ENCODE measurements at places on chromosomes 11 and 22. TPM values are rescaled to one million over a fixed set of nuclear protein-coding genes. Genes with fewer than 3 reads are reported as not detected.

- no peak overlapping the region for H3K27ac ChIP-seq
- no peaks in the 10 kb centered on the region for H3K27me3 ChIP-seq
- DNase-seq, result no peak
- no peaks in the 10 kb centered on the region for H3K4me1 ChIP-seq
Observed at GRCh38 chr11:133712051-133712560, 133.2 kb downstream of the SPATA19 start.

GRCh38 chr11:88169881-88170280, 5.4 kb downstream of the RAB38 start:
- H3K4me3 ChIP-seq, result no peak overlapping the region
- H3K4me1 ChIP-seq, result no peaks in the 10 kb centered on the region
- H3K27me3 ChIP-seq, result no peaks in the 10 kb centered on the region
- H3K27ac ChIP-seq, result no peak overlapping the region

DNA sequence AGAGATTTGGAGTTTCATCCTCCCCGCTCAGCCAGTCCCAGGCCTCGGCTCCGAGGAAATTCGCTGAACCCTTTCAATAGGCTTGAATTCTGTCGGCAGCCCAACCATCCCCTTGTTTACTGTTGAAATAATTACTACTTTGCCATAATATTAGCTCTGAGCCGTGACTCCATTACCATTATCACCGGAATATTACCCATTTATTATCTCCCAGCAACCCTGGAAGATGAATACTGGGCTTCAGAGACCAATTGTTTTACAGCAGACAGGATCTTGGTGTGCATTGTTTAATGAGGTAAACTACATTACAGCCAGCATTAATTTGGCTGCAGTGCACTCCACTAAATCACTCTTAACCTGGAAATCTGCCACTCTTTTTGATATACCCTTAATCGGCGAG, 867.4 kb downstream of the NTM start:
- H3K4me1 ChIP-seq, result no peaks in the 10 kb centered on the region
- H3K36me3 ChIP-seq, result no peaks in the 10 kb centered on the region
- H3K27me3 ChIP-seq, result no peaks in the 10 kb centered on the region
- DNase-seq, result no peak
- no peak overlapping the region for H3K4me3 ChIP-seq
- no peak overlapping the region for H3K27ac ChIP-seq

Gene CHADL
- 3.6 TPM for total RNA-seq

Gene HEPHL1
- total RNA-seq, result not detected
